Osteocyte (in vitro differentiated cells): ENCODE measurements at places on chromosomes 2 and 18.

GRCh38 chr18:49355028-49355427, 105.4 kb downstream of the DYM start:
- DNase-seq = no peak

- no peak for DNase-seq
Observed at GRCh38 chr2:46241344-46241743, 55.9 kb upstream of the EPAS1 start.

DNA sequence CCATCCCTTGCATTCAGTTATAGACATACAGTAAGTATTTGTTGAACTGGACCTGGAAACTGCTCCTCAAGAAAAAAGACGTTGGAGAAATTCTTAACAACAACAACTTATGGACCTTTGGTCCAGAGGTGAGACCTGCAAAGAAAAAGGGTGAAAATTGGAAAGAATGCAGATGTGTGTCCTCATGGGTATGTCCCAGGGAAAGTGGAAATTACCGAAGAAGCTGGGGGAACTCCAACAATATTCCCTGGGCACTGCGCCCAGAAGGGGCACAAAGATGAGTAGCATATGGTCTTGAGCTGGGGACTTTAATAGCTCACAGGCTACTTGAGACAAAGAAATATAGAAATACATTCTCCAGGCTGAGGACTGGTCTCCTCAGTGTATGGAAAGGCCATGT, 35.5 kb upstream of the YWHAQ start:
- no peak for DNase-seq

DNA sequence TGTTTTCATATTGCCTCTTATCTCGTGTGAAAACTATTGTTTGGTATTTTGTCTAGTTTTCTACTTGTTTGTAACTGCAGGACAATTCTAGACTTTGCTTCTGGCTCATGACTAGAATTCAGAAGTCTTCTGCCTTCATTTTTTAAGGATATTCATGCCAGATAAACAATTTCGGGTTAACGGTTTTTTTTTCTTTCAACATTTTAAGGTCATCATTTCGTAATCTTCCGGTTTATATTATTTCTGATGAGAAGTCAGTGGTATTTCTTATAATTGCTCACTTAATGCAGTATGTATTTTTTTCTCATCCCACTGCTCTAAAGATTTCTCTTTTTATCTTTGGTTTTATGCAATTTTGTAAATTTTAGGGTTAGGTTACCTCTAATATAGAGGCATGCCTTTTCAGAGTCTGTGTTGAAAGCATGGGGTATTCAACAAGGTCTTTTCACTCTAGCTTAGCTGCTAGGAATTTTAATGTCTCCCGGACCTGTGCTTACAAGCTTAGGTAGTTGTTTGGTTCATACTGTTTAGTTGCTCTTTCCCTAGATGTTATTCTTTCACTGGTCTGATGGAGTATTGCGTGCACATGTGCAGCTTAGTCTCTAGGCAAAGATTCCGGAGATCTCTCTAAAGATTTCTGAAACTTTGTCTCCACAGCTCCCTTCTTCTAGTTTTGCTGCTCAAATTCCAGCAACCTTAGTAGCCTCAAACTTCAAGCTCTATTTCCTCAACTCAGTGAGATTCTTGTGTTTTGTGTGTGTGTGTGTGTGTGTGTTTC, 198.1 kb downstream of the MCFD2 start:
- DNase-seq = no peak

DNA sequence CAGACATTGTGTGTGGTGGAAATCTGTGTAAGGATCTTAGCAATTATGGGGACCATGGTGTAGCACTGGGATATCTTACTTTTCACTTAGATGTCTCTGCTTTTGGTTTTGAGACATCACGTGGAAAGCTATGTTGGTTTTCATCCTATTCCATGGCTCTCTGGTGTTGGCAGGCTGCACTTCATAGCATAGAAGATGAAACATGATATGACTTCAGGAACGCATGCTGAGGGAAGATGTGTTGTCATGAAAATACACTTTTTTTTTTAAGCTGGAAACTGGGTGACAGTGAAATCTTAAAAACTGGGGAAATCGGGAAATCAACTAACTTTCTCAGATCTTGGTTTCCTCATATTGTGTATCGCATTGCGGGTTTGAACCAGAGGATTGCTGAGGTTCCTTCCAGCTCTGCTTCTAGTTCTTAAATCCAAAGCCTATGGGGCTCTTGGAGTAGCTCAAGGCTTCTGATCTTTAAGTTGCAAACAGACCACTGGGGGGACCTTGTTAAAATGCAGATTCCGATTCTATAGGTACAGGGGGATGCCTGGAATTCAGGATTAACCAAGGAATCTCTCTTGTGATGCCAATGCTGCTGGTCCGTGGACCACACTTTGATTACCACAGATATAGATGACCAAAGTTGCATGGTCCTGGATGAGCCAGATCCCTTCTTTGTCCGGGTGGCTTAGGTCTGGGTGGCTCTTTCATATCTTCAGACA, 160.7 kb downstream of the SH3RF3 start:
- DNase-seq = no peak

DNA sequence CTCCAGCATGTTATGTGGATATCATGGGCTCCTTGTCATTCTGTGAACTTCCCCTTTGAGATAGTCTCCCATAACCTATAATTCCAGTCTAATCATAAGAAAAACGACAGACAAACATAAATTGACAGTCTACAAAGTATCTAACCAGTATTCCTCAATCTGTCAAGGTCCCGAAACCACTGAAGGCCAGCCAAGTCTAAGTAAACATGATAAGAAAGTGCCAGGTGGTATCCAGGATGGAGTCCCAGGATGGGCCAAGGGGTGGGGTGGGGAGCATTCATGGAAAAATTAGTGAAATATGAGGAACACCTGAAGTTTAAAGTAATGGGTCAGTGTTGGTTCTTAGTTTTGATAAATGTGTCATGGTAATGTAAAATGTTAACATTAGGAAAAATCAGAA, 355.5 kb downstream of the DPP10 start:
- no peak for DNase-seq

GRCh38 chr18:3596637-3597384, 146.8 kb downstream of the TGIF1 start:
- no peak for DNase-seq

DNA sequence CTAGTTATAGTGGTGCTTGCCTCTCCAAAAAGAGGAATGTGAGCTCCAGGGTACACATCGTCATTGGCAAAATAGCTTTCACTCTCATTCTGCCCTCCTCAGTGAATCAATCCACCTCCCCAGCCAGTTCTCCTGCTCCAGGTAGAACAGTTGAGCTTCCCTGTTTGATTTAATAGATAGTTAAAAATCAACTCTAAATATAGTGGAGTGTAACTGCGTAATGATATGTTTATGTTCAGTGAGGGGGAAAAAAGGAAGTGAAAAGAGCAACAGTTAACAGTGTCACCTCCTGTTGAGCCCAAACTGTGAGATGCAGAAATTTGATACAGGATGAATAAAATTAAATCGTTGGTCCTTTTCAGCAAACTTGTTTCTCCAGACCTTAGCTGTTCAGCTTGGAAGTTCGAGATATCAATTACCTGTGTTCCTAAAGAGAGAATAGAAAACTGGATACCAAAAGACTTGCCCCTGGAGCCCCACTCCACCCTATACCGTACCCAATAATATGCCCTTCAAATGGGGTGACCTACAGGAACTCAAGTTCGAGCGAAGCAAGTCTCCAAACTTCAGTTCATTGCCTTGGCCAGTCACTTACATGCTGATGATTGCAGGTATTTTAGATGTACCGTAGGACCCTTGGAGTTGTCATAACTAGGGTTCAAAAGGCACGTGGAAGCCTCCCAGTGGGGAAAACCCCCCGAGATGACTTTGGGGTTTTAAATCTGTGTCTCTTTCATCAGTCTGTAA, 708.4 kb downstream of the RNF144A start:
- no peak for DNase-seq

DNA sequence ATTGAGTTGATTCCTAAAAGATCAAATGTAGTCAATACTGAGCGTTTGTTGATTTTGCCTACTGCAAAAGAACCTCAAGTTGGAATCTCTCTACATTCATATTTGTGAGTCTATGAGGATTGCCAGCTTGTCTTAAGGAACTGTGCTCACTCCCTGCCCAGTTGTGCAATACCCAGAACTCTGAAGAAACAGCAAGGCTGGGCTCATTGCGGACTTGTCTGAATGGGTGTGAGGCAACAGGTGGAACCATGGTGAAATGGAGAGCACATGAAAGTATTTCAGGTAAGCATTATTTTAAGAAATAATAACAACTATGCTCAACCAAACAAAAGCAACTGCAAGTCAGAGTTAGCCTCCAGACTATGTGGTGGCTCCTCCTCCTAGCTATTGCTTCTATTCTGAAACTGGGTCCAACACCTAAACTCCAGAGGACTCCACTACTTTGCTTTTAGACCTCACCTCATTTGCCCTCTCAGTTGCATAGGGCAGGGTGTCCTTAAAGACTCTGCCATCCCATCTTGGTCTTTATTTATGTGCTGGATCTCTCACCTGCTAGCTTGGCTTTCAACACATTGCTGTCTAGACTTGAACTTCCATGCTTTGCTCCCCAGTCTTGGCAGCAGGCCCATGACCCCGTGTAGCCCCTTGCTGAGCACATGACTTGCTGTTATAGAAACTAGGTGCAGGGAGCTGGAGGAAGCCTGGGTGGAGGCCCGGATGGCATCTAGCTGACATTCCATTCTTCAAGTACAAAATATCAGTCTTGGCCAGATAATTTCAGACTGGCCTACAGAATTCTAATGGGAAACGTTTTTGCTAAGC, 94.8 kb upstream of the ARL5A start:
- DNase-seq = no peak

- no peak for DNase-seq
Observed at GRCh38 chr2:74858281-74858680, 24.4 kb downstream of the HK2 start.

DNA sequence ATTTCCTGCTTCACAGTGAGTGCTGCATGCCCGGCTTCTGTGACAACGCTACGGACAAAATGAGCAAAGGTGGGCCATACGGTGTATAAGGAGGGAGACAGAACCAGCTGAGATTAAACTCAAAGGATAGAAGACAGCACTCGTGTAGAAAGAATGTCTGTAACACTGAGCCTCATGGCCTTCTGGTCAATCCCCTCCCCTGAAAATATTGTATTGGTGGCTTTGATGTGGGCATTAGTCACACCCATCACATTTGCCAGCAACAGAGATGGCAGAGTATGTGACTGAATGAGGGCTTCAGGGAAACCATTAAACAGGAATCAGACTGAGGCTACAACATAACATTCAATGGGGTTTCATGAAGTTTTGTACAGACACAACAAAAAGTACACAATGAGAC, 287.8 kb upstream of the CCDC68 start:
- DNase-seq = no peak

GRCh38 chr2:240363746-240364581, 71.5 kb upstream of the GPC1 start:
- DNase-seq = no peak

DNA sequence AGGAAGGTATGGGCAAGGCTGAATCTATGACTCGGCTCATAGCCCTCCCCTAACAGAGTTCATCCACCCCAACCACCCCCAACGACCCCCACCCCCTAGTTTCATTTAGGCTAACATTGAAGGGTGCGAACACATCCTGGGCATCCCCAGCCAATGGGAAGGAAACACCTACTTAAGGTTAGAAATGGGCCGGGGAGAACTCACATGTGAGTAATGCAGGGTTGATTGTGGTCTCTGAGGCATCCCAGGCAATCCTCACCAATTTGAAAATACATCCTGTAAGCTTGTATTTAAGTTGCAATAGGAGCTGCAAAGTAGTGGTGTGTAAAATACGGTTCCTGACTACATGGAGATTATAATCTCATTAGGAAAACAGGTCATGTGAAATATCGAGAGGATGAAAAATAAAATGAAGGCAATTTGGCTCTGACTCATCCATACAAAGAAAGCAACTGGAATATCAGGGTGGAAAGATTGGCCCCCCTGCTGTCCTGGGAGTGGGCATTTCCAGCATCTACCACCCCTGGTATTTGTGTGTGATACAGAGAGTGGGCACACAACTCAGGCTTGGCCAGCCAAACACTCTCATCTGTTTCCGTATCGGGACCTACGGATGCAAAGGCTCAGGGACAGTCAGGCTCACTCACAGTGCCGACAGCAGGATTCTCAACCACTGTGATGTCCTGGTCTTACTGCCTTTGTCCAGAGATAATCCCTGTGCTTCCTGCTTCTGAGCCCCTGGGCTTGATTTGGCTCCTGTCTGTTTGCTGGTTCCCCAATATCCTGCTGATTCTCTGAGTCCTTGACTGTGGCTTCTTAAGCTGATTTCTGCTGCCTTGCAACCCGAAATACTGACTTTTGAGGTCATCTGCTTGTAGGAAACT, 90.0 kb upstream of the NCKAP5 start:
- no peak for DNase-seq

GRCh38 chr18:59509481-59510442, 150.7 kb upstream of the LMAN1 start:
- no peak for DNase-seq

DNA sequence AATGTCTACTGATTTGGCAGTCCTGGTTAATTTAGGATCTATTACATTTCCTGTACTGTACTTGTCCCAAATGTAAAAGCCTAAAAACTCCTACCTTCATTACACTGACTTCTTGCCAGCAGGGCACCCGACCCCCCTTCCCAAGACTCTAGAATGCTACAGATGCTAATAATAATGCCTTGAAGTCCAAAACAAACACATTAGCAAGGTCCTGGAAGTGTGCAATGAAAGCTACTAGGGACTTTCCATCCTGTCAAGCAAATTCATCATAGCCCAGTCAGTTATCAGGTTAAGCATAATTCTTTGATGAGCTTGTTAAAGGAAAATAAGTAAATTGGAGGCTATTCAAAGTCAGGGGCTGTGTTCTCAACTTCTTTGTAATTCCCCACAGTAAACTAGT, 115.3 kb upstream of the RBBP8 start:
- DNase-seq = no peak

- DNase-seq = no peak
Observed at GRCh38 chr2:56268856-56269255, 85.1 kb downstream of the CCDC85A start.

GRCh38 chr18:37653618-37654017, 88.0 kb upstream of the CELF4 start:
- DNase-seq = peak; percentile 30

GRCh38 chr2:38709567-38710194, 41.5 kb downstream of the SRSF7 start:
- no peak for DNase-seq

- no peak for DNase-seq
Observed at GRCh38 chr2:12778811-12779579, 62.3 kb downstream of the TRIB2 start.

DNA sequence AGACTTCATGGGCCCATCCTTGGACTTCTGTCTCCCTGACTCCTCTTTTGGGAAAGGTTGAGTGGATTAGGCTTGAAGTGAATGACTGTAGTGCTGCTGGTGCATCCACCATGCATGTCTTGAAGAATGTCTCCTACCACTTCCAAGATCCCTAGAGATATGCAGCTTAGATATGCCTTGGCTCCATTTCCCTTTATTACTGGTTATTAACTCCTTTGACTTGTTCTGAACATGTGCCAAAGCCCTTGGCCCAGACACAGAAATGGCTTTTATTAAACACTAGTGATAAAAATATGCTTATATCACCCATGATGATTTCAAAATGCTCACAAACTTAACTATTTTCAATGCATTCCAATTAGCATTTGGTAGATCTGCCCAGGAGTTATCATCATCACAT, 90.0 kb upstream of the SLC14A2 start:
- DNase-seq = no peak
